Activated CD4-positive, alpha-beta T cell treated with anti-CD3 and anti-CD28 coated beads, Interleukin-2, amount 10 ng/mL, durations not matched to agents 7 days and 5 days (primary cell): ENCODE measurements at places on chromosomes 12 and 14.

DNA sequence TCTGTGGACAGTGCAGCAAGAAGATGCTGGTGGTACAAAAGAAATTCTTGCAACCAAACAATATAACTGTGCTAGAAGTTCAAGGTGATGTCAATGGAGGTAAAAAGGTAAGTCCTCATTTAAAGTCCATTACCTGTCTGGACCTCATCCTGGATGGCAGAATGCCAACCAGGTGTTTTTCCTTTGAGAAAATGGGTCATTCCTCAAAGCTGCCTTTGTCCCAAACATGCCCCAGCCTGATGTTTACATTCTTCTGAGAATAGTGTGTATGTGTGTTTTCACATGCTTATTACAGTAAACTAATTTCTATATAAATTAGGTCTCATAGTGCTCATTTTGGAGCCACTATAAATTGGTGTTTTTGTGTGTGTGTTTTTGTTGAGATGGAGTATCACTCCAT is 24.9 kb downstream of the ACTR6 start:
- DNase-seq: no peak

GRCh38 chr12:122080149-122081082 is 1.9 kb downstream of the MLXIP start:
- no peak for DNase-seq

GRCh38 chr14:78182722-78183121 is 12.5 kb downstream of the NRXN3 start:
- DNase-seq: no peak

DNA sequence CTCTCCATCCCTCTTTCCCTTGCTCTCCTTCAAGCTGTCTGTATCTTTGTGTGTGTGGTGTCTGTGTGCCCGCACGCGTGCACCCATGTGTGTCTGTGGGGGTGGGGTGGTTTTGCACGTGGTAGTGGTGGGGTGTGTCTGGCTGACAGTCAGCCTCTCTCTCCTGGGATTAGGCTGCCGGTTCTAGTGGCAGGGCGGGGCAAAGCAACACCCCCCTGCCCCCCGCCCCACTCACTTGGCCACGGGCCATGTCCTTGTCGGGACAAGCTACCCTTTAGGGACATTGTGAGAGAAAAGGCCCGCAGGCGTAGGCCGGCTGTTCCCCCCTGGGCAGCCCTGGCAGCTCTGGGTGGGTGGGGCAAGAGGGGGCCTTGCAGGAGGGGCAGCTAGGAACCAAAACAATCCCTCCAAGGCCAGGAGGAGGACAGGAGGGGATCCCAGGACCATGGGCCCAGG is 182.6 kb downstream of the ALG10 start:
- no peak for DNase-seq

DNA sequence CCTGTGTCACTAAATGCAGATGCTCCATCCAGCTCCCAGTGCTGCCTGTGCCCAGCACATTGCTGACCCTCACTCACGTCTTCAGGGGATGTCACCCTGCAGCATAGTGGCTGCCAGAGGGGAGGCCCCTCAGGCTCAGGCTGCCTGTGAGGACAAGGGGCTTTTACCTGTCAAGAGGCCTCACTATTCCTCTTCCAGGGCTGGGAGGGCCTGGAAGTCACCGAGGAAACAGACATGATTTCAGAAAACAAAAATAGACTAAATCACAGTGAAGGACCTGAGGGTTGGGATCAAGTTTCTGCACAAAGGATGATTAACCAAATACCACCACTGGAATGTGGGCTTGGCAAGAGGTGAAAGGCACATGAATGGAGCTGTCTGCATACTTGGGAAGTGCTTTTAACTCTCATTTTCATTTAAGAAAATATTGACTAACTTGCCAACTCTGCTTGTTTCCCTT is 1202.3 kb downstream of the BCL11B start:
- DNase-seq: no peak

DNA sequence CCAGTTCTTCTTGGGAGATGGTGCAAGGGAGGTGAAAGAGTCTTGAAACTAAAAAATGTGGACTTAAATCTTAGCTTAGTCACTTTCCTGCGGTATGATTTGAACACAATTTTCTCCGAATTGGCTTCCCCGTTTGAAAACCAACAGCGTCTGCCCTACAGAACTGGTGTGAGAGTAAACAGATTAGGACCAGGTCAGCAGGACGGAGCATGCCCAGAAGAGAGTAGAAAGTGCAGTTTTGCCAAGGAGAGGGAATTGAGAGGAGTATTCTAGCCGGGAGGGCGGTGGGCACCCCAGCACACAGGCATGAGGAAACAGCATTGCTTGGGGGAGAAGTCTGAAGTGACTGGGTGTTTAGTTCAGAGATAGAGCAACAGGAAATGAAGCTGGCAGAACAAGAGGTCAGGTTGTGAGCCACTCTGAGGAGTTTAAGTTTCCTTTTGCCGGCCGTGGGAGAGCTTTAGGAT is 927.1 kb downstream of the VRK1 start:
- peak; percentile 54 for DNase-seq

- no peak for DNase-seq
Observed at GRCh38 chr14:22438742-22439141, 150.3 kb downstream of the DAD1 start.

DNA sequence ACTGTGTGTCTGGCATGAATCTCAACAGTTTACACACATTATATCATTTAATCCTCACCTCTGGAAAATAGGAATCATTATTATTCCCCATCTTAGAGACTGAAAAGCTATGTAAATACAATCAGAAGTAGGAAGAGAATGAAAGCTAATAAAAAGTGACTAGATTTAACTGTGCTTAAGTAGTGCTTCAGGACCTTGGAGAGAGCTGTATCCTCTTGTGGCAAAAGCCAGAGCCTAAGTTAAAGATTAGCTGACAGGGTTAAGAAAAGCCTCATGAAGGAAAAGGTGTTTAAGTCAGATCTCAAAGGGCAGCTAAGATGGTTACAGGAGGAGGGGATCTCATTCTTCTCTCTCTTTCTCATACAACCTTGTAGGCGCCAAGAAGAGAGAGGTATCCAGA is 65.3 kb upstream of the TMEM233 start:
- DNase-seq: no peak

DNA sequence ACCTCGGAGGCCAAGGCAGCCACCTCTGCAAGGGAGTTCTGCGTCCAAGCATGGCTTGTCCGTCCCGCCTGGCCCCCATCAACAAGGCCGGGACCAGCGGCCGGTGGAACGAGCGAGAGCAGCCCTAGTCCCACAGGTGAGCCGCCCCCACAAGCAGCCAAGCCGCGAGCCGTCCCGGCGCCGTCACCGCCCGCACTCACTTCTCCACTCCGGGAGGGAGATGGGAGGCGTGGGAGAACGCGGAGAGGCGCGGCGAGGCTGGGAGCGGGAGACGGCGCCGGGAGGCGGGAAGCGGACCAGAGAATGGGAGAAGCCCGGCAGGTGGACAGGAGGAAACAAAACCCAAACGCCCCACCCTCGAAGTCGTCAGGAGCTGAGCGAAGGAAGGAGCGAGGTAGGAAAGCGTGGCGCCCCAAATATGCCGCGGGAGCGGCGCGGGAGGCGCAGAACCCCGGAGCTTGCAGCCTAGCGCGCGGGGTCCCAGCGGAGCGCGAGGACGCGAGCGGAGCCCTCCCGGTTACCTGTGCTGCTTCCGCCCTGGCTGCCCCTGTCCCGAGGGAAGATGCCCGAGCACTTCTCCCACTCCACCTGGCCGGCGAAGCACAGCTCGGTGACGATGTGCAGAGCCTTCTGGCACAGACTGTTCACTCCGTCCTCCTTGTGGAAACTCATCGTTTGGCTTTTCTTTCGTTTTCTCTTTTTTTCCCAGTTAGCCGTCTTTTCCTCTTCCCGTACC is 600 bp downstream of the SYT10 start:
- DNase-seq: no peak

DNA sequence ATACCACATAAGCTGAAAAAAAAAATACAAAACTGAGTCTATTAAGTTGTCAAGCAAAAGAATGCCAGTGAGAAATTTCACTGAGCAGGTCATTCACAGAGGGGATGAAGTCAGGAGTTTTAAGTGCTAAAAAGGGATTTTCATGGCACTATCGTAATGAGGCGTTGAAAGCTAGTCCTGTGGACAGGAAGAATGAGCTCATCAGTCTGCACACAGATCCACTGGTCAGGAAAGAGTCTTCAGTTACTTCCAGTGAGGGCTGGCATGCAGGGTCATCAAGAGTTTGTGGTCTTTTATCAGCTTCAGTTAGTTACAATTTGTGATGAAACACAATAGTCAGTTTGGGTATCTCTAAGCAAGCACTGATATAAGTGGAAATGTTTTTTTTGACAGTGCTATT is 88.1 kb upstream of the WSCD2 start:
- DNase-seq: no peak

DNA sequence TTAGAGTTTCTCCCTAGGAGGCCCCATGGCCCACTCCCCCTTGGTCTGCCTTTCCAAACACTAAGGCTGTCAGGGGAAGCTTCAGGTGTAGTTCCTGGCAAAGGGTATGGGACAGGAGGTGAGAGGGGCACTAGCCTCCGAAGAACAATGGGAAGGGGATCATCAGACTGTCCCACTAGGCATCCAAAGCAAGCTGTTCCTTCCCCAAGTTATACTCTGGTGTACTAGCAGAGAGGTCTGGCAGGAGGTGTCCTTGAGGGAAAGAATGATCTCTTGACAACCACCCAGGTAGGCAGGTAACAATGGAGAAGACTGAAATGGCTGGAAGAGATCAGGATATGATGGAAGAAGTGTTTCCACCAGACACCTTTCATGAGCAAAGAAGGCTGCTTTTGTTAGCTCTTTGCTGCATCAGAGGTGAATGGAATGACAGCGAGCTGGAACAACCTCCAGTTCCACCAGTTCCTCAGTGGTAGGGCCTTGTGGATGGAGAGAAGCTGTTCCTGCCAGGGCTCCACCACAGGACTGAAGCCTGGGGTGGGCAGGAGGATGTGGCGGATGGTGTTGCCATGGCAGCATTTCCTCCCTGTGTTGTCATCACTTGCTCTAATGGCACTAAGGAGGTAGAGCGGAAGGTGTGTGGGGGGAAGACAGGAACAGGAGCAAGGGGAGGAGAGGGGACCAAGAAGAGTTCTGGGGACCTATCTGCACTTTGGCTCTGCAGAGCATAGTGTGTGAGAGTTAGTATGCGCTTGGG is 2.3 kb upstream of the AGAP2 start:
- DNase-seq: peak; percentile 91

DNA sequence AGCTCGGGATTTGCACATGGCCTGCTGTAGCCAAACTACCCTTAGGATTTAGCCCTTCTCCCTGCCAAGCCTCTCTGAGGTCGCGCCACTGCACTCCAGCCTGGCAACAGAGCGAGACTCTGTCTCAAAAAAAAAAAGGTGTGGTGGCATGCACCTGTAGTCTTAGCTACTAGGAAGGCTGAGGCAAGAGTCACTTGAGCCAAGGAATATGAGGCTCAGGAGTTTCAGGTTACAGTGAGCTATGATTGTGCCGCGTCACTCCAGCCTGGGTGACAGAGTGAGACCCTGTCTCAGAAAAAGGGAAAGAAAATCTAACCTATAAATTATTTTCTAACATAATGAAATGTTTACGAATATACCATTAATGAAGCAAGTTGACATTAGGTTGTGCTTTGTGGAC is 29.7 kb downstream of the ESRRB start:
- no peak for DNase-seq
